ENCODE measurements at places on chromosomes 11 and 22.

GRCh38 chr11:2213890-2214526 is 42.4 kb upstream of the TH start:
- DNase-seq, result no peak

- DNase-seq, result no peak
Measured at GRCh38 chr11:34616830-34617504, 3.9 kb upstream of the EHF start.

- DNase-seq, result no peak
Measured at GRCh38 chr11:64536997-64537396, 54.0 kb upstream of the SLC22A12 start.

DNA sequence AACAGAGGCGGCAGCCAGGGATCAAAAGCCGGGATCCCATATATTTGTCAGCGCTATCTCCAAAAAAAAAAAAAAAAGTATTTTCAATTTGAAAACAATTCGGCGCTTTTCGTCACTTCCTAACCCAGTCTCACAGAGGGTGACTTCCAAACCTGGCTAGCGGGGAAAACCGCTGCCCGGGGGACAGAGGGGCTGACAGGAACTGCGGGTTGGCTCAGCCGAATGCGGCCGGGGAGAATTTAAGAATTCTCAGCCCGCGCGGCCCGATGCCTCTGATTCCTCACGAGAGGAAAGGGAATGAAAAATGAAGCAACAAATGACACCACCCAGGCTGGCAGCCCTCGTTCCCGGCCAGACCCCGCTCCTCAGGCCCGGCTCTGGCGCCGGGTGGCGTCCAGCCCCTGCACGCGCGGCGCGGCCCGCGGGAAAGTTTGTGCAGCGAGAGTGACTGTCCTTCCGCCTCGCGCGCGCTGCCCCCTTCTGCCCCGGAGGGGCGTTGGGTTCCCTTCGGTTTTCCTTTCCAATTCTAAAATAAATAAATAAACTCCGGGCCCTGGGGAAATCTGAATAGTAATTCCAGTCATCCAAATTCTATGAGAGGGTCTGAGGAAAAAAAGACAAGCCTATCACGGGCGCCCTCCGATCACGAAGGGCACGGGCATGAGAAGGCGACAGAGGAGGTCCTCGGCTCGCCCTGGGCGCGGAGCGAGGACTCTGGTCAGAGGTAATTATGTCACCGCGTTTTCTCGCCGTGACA is 4.8 kb upstream of the PAX6 start:
- DNase-seq, result no peak

GRCh38 chr22:29733362-29734201 is 13.8 kb downstream of the CABP7 start:
- DNase-seq, result peak; percentile 56

DNA sequence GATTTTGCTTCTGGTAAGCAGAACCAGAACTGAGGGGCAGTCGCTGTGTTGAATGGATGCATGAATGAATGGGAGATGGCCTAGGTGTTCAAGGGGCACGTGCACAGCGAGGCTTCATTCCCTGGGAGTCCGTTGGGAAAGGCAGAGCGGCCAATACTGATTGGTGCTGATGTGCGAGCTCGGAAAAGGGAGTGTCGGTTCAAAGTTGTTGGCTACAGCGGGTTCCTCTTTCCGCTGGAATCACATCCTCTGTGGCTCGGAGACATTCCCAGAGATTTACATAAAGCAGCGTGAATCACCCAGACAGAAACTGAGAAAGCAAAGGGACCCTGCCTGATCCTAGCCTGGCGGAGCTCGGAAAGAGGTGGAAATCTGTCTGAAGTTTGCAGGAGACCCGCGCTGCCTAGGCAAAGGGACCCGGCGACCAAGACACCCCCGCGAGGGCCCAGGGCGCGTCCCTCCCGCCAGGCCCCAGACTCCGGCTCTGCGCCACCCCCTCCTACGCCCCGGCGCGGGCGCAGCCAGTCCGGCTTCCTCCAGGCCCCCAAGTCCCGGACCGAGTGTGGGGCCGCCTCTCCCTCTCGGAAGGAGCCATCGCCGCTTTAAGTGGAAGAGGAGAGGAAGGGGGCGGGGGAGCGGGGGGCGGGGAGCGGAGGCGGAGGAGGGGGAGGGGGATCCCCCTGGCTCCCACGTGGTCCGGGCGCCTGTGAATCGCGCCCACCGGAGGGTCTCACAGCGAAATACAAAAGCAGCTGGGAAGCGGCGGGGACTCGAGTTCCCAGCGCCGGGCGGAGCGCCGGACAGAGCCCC is at the start of gene FJX1:
FJX1 (plus strand) TSS at position 774 of the 810 bp plus-strand sequence. CDS start 177 bp downstream, outside the sequence.
- peak; percentile 37 for DNase-seq

DNA sequence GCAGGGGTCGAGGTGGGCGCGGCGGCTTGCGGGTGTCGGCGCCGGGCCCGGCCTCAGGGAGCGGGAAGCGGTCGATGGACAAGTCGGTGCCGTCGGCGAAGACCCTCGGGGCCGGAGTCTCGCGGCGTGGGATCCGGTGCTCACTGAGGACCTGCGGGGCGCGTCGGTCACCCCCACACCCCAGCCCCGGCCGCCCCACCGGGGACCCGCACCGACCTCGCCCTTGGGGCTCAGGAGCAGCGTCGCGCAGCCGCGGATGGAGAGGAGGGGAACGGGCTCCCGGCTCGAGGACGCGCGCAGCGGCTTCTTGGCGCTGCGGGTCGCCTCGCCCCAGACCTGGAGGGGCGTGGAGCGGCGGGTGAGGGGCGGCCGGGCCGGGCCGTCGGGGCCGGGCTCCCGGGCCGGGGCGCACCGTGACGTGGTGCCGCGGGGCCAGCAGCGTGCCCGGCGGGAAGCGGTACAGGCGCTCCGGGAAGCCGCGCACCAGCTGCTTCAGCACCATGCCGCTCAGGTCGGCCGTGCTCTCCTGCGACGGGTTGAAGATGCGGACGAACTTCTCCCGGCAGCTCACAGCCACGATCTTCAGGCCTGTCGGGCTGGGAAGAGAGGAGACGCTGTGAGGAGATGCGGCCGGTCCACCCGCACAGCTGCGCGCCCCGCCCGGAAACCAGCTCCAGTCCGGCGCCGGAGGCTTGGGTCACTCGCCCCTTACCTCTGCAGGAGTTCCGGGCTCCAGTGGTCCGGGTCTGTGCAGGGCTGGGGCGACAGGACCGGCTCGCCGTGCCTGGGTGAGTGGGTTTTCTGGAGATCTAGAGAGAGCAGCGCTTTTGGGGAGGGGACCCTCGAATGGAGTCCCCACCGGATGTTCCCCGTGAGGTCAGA is 4.5 kb downstream of the LMNTD2 start:
- no peak for DNase-seq

GRCh38 chr11:19201737-19202605 is at the start of gene CSRP3:
Gene CSRP3, minus strand, starts transcription at chr11:19201983. Its CDS starts 9,535 bp downstream, at chr11:19192448.
- no peak for DNase-seq

DNA sequence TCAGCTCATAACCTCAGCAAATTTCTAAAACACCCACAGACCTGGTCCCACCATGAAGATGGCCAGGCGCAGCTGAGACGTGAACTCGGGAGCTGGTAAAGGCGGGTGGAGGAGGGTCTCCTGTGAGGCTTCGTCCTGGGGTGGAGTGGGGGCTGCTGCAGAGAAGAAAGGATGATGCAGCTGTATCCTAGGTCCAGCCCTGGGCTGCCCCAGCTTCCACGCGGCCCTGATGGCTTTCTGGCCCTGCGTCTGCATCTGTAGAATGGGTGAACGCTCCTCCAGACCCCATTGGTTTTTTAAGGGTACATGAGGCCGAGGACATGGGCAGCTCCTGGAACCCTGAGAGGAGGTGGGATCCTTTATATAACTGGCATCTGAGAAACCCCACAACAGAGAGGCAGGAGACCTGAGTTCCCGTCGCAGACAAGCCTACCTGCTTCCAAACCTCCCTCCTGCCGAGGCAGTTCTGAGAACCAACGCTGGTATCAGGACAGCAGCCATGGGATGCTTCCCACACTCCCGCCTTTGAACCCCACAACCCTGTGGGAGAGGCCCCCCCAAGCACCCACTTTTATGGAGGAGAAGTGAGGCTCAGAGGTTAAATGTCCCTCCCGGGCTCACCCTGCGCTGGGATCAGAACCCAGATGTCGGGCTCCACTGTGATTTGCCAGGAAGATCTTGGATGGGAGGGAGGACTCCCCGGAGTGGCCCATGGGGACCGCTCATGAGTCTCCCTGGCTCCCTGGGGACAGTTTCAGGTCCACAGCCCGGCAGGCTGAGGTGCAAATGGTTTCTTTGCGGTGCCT is 55.2 kb upstream of the FGF3 start:
- no peak for DNase-seq

DNA sequence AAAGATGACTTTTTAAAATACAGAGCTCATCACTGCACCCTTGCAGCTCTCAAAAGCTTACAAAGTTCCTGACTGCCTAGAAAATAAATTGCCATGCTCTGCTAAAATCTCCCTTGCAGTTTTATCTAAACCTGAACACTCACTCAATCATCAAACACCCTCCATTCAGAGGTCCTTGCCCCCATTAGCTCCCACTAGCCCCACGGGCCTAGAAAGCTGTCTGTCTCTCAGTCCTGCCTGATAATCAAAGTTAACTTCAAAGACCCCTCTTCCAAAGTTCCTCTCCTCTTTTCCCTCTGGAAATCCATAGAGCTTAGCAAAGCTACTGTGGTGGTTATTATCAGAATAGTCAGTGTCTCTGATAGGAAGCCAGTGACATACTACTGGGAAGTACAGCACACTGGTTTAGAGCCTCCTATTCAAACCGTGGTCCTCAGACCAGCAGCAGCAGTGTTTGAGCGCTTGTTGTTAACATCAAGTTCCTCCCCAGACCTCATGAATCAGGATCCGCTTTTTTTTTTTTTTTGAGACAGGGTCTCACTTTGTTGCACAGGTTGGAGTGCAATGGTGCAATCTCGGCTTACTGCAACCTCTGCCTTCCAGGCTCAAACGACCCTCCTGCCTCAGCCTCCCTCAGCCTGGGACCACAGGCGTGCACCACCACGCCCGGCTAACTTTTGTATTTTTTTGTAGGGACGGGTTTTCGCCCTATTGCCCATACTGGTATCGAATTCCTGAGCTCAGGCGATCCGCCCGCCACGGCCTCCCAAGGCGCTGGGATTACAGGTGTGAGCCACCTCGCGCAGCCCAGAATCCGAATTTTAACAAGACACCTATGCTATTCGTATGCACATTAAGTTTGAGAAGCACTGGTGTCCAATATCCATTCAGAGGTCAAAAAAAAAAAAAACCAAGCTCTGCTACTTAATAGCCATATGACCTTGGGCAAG is 1.2 kb downstream of the NDUFC2 start:
- no peak for DNase-seq

DNA sequence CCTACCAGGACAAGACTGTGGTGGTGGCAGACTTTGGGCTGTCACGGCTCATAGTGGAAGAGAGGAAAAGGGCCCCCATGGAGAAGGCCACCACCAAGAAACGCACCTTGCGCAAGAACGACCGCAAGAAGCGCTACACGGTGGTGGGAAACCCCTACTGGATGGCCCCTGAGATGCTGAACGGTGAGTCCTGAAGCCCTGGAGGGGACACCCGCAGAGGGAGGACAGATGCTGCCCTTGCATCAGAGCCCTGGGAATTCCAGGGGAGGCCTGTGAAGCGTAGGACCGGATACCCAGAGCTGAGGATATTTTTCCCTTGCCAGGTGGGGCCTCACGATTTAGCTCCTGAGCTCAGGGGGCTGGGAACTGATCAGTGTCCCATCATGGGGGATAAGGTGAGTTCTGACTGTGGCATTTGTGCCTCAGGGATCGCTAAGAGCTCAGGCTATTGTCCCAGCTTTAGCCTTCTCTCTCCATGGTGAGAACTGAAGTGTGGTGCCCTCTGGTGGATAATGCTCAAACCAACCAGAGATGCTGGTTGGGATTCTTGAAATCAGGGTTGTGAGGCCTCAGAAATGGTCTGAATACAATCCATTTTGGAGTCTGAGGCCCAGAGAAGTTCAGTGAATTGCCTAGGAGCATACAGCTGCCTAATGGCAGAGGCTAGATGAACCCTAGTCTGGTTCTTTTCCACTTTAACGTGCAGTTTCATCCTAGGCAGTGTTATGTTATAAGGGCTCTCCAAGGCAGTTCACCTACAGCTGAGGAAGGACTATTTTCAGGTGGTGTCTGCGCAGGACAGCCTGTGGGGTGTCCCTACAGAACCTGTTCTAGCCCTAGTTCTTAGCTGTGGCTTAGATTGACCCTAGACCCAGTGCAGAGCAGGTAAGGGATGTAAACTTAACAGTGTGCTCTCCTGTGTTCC is 19.5 kb downstream of the PIK3IP1 start:
- peak; percentile 64 for DNase-seq

DNA sequence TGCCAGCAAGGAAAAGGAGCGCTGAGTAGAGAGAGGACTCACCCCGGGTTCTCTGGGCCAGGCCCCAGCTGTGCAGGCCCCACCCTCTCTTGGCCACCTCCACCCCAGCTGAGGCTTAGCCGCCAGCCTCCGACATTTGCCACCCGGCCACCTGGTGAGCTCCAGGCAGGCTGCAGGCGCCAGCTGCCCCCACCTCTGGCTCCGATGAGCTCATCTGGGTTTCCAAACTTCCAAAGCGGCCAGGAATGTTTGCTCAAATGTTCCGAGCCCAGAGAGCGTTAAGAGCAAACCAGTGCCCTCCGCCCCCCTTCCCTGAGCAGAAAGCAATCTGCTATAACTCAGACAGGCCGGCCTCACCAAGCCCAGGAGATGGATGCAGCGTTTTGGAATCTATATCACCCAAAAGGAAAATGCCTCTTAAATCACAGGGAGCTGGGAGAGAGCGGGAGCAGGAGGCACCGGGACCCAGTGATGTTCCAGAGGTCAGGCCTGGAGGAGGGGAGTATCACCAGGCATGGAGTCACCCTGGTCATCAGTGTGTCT is 9.1 kb upstream of the MN1 start:
- no peak for DNase-seq

- DNase-seq, result no peak
Measured at GRCh38 chr11:126805870-126806269, 194.7 kb downstream of the KIRREL3 start.

DNA sequence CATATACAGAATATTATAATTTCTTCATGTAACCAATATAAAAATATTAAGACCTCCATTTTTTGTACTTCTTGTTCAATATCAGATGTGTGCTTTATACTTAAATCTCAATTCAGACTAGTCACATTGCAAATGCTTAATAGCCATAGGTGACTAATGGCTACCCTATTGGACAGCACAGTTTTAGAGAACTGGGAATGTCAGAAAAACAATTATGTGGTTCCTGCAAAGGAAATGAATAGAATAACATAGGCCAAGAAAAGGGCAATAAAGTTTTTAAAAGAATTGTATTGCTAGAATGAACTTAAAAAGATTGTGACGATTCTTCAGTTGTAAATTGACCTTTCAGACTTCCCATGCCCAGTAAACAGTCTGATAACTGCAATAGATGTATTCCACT is 843.0 kb downstream of the METTL15 start:
- DNase-seq, result no peak

Measured in liver (tissue), 10 donors.